ENCODE measurements at places on chromosomes 1 and 21. TPM values are rescaled to one million over a fixed set of nuclear protein-coding genes. Genes with fewer than 3 reads are reported as not detected.

CELA3B gene
- total RNA-seq, result not detected

GAS5 gene
- total RNA-seq, result 335 TPM

MCOLN2 gene
- total RNA-seq, result 2.3 TPM

IVL gene
- total RNA-seq, result not detected

DNA sequence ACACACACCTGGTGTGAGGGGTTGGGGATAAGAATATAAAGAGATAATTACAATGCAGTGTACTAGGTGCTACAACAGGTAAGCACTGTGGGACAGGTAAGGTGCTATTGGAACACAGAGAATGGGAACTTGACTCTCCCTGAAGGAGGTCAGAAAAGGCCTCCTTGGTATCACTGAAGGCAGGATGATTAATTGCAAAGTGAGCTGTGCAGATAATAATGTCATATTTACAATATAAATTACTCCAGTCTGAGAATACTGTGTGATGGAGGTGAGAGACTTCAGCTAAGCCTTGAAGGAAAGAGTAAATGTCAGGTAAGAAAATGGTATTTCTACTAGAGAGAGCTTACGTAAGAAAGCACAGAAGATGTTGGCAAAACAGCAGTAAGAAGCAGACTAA, 91.6 kb downstream of the EPS15 start:
- DNase-seq, result no peak

GRCh38 chr21:28402616-28402989, 590.1 kb downstream of the LTN1 start:
- DNase-seq, result no peak

- no peak for DNase-seq
Observed at GRCh38 chr1:93200714-93201113, 20.2 kb downstream of the CCDC18 start.
